ENCODE measurements at places on chromosomes 3 and 15.

- no peak for DNase-seq
Measured at GRCh38 chr3:146189519-146190173, 28.7 kb upstream of the PLOD2 start.

DNA sequence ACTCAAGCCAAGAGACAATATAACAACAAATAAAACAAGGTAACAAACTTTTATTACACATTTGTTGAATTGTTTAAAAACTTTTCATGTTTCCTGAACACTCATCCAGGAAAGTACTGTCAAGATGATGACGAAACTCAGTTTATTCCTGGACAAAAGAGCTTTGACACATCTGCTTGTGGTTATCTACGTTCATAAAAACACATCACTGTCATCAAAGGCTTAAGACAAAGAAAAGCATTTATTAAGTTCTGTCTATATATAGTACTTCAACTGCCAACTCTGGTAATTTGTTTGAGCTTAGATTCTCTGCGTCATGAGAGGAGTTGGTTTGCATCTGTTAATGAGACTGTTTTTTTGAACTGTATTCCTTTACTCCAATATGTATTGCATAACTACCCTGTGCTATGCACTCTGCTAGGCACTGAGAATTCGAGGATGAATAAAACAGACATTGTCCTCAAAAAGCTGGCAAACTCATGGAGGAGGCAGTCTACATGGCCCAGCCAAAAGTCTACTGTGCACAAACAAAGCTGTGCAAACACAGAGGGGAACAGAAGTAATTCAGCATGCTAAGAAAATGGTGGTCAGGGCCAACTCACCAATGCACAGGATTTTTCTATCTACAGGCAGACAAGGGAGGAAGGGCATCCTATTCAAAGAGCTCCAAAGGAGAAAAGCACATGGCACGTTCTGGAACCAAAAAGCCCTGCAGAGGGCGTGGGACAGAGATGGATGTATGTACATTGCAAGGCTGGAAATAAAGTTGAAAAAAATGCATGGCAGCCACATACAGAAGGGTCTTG, 21.5 kb downstream of the PLD1 start:
- DNase-seq, result no peak

- DNase-seq, result no peak
Measured at GRCh38 chr3:143510601-143511000, 337.7 kb downstream of the SLC9A9 start.

DNA sequence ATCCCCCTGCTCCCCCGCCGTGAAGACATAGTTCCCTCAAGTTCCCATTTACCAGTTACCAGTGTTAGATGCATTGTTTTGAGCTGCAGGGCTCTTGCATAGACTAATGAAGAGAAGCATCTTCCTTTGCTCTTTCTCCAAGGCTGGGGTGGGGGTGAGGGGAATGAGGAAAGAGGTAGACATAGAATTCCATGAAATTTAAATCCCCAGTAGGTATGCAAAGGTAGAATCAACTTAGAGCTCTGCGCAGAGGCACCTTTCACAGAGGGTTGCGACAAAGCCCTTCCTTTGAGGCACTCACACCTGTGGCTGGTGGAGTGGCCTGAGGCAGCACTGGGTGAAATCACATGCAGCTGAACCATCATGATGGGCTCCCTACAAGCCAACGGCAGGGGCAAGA, 101.3 kb downstream of the WDR76 start:
- no peak for DNase-seq

DNA sequence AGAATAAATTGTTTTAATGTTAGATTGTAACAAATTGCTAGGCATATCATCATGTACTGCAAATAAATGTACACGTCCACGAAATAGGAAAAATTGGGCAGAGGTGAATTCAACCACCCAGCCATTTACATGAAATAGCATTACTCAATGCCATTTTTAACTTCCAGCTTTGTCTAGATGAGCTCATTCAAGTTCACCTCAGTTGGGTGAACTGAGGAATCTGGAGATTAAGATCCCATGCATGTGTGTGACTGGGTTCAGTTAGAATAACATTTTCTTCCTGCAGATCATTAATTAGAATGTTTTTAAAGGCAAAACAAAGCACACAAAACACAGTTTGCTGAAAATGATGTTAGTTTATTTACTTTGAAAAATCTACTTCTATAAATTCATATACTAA, 767.8 kb upstream of the GOLIM4 start:
- no peak for DNase-seq

DNA sequence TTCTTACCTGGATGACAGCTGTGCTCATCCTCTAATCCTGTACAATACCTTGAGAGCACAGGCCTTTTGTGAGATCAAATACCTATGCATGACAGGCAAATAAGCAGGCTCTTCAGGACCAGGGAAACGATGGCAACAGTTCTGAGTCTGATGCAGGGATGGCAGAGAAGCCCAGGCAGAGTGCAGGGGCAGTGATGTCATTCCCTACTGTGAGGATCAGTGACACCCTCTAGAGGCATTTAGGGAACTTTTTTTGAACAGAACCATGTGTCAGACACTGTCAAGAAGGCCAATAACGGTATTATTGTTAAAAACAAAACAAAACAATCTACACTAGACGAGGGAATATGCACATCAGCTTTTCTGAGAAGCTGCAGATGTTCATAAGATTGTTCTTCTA, 314.8 kb upstream of the CTDSPL start:
- DNase-seq, result no peak

- no peak for DNase-seq
Measured at GRCh38 chr15:91100814-91101607, 954 bp downstream of the SV2B start.

DNA sequence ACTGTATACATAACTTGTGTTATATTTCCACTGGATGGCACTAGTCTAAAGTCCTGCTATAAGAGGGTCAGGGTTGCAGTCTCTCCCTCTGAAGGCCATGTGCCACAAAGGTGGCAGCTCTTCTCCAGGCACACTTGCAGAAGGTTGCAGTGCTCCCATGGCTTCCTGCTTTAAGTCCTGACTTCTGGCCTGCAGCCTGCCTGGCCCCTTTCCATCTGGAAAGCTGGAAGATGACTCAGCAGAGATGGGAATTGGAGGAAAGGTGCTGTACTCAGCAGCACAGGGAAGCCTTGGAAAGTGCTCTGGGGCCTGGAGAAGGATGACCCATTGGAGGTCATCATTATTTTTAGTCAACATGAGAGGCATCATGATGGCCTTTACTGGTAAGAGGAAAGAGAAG, 40.9 kb upstream of the MRPL3 start:
- DNase-seq, result no peak

DNA sequence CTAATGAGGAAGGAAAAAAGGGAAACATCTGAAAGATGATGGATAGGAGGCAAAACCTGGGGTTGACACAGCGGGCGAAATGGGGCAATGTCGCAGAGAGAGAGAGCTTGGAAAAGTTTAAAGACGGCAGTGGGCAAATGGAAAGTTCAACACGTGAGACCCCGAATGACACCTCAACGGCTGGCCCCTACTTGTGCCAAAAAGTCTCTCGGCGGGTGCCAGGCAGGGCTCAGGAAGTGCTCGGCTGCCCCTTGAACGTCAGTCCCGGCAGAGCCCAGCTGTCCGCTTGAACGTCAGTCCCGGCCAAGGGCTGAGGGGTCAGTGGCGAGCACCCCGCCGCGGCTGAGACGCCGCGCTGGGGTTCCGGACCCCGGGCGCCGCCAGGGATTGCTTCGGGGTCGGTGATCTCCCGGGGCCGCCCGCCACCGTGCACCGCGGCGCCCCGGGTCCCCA, 658 bp downstream of the EOGT start:
- no peak for DNase-seq

- DNase-seq, result no peak
Measured at GRCh38 chr15:75808563-75808962, 34.7 kb upstream of the UBE2Q2 start.

DNA sequence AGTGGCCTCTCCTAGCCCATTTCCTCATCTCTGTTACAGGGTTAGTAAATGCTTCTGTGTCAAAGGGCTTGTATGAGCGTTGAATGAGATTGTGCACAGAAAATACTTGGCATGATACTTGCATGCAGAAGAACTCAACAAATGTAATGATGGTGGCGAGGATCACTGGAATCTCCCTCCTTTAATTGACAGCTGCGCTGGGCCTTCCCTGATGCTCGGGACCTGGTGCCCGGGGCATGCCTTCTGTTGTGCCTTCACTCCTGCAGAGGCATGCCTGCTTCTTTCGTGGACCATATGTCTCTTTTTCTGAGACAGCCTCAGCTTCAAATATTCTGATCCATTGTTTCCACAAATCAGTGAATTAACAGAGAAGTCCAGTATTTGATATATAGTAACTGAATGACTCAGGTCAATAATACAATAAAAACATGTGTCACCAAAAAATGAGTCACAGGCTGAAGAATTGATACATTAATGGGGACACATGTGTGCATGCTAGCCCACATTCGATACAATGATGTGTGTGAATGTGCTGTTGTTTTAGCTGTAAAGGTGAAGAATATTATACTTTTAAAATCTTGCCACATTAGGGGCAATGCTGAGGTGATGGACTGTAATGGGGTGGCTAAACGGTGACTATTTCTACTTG, 243.3 kb upstream of the TBL1XR1 start:
- DNase-seq, result no peak

DNA sequence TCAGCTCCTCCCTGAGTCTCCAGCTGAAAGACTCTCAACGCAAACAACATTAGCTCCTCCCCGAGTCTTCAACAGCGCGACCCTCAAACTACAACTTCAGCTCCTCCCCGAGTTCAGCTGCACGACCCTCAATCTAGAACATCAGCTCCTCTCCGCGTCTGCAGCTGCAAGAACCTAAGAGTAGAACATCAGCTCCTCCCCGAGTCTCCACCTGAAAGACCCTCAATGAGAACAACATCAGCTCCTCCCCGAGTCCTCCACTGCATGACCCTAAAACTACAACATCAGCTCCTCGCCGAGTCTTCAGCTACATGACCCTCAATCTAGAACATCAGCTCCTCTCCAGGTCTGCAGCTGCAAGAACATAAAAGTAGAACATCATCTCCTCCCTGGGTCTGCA, 78.3 kb downstream of the TFRC start:
- DNase-seq, result no peak

DNA sequence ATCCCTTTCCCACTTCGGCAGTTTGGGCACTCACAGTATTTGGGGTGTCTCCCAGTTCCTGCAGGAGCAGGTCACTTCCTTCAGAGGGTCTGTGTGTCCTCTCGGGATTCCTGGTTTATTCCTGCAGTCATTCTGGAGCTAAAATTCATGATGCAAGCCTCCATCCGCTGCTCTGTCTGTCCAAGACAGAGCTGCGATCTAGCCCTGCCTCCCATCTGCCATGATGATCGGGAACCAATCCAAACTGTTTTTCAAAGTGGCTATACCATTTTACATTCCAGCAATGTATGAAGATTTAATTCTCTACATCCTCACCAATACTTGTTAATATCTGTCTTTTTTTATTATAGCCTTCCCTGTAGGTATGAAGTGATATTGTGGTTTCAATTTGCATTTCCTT, 273.0 kb downstream of the EPHB1 start:
- DNase-seq, result no peak

GRCh38 chr3:107347751-107348150, 29.5 kb upstream of the CCDC54 start:
- no peak for DNase-seq

DNA sequence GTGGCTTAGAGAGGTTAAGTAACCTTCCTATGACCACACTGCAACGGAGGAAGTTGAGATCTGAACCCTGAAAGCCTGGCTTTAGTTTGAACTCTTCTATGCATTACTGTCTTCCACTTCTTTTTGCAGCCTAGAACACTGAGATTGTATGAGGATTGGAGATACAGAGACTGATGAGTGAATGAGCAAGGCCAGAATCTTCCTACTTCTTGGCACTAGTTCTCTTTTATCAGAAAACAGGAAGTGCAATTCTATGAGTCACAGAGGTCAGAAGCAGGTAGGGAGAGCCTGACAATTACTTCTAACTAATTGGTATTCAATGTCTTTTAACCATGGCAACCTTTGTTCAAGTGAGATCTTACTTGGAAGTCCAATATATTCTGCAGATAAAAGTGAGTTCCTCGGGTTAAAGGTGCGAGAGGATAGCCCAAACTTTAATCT, 219.0 kb downstream of the SHQ1 start:
- no peak for DNase-seq

DNA sequence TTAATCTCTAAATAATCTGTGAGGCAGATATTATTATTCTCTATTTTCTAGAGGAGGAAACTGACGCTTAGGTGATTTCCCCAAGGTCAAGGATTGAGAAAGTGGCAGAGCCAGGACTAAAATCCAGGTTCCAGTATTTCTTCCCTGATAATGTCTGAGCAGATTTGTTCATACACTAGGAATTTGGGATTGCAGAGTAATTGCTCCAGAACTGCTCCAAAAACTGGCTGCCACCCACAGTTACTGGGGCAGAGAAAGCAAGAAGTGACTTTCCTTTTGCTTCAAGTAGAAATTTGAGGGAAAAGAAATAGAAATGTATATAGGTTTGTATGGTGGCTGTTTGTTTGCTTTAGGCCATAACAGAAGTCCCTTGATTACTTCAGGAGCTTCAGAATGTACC, 60.6 kb downstream of the SLC12A8 start:
- DNase-seq, result no peak

GRCh38 chr3:100006570-100007271, 107.6 kb downstream of the FILIP1L start:
- no peak for DNase-seq

GRCh38 chr3:166731701-166732100, 648.4 kb downstream of the ZBBX start:
- no peak for DNase-seq

- no peak for DNase-seq
Measured at GRCh38 chr3:54988838-54989630, 61.2 kb upstream of the LRTM1 start.

GRCh38 chr3:143011705-143012104, 10.3 kb downstream of the U2SURP start:
- DNase-seq, result no peak

- no peak for DNase-seq
Measured at GRCh38 chr15:90495067-90495466, 34.7 kb upstream of the CRTC3 start.

DNA sequence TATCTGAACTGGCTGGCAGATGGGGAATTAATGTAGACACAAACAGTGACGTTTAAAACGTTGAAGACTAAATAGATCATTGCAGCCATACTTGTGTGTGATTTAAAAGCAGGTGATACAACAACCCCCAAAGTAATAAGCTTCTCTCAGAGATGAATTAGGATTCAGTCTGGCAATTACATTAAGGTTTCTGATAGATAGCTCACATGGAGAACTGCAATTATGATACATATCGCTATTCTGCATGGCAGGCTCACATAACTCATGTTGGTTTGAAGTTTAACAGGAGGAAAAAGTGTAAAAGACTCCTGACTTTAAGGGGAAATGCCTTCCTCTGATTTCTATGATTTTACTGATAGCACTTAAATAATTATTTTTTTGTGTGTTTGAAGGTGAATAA, 196.9 kb downstream of the CLSTN2 start:
- no peak for DNase-seq

- no peak for DNase-seq
Measured at GRCh38 chr15:29278436-29279105, 8.9 kb upstream of the NSMCE3 start.

DNA sequence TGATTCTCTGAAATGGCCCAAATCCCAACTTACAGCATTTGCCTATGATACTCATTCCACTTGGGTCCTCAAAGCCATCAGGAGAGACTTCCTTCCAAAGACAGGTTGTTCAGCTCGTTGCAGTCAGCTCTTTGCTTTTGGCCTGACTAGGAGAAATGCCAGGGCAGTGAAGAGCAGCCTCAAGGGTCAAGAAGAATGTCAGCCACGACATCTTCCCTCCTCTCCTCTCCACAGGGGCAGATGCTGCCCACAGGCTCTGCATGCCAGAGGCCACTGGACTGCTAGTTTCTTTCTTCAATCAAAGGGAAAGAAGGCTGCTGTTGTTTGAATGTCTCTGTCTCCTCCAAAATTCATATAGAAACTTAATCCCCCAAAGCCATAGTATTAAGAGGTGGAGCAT, 201.7 kb upstream of the PFN2 start:
- DNase-seq, result no peak

Measured in effector CD4-positive, alpha-beta T cell (primary cell).